Stimulated activated CD4-positive, alpha-beta T cell treated with anti-CD3 and anti-CD28 coated beads, TNF-alpha, amount 100 ng/mL, for 1 hour (primary cell): ENCODE measurements at places on chromosomes 5 and 9.
A peak's percentile ranks its signal among the peaks of the same experiment; 100 is the strongest.

DNA sequence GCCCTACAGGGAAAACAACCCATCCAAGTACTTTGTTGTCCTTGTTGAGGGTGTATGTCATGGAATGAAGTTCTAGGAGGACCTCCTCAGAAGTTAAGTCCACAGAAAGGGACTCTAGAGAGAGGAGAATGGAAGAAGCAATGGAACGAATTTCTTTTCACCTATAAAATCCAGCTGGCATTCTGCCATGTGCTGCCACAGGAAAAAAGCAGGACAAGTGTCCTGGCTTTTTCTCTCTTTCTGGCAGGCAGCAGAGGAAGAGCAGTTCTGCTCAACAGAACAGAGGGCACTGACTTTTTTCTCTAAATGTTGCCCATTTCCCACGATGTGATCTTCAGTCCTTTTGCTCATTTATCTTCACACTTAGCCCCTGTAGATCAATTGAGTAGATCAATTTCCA lies 240.8 kb downstream of the MCTP1 start:
- DNase-seq, result no peak

GRCh38 chr5:121009058-121009457 lies 545.0 kb downstream of the PRR16 start:
- DNase-seq, result no peak

DNA sequence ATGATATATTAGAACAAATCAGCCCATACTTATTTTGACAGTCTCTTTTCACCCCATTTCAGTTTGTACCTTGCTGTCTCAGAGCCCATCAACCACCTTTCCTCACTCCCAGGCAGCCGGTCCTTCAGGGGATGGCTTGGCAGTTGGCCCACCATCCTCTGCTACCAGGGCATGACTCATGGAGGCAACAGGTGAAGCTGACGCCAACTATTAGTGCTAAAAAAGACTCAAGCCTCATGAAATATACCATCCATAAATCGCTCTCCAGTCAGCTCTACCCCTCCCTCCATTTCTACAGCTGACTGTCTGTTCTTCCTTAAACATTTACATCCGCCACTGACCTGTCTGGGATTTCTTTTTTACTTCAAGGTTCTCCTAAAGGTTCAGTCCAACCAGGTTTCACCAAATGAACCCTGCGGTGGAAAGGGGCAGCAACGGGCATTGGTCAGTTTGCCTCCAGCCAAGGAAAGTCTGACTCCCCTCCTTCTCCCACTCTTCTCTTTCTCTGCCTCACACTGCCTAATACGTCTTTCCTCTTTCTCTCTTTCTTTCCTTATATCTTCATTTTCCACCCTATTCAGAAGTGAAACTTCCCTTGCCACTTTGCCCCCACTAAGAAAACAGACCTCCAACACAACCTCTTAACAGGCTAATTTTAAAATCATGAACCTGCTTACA lies 439.1 kb downstream of the RAB3C start:
- DNase-seq, result no peak

GRCh38 chr5:32551865-32552264 lies 33.5 kb upstream of the SUB1 start:
- no peak for DNase-seq

DNA sequence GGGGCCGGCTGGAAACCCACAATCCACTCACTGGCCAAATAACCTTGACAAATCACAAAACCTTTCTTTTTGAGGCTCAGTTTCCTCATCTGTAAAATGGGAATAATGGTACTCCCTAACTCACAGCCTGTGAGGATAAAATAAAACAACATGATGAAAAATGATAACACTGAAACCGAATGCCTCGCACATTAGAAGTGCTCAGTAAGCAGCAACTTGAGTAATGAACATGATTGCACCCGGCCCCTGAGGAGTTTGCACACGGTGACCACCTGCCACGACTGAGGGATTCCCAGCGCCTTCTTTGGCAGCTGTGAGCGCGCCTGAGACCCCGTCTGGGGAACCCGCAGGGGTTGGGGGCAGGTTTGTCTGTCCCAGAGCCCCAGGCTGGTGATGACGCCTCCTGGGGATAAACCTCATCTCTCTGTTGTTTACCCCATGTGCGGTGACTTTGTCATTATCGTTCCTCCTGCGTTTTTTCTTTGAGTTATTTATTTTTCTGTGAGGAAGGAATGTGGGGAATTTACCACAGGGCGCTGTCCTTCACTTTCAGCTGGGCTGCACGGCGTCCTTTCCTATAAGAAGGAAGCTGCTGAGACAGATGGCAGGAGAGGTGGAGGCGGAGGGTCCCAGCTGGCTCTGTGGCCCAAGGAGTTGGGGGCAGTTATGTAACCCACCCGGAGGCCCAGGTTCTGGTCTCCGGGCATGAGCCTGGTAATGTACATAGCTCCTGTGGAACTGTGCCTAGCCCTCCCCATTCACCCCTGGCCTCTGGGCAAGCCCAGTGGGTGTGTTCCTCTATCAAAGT lies 3.0 kb upstream of the SYNPO start:
- no peak for DNase-seq

GRCh38 chr5:157217289-157218024 lies 36.8 kb downstream of the ITK start:
- DNase-seq, result no peak

- no peak for DNase-seq
These were observed 114.9 kb downstream of the PDZD2 start for GRCh38 chr5:31753700-31754357.

- DNase-seq, result peak; percentile 44
These were observed 17.2 kb downstream of the SPTLC1 start for GRCh38 chr9:92097997-92098482.

DNA sequence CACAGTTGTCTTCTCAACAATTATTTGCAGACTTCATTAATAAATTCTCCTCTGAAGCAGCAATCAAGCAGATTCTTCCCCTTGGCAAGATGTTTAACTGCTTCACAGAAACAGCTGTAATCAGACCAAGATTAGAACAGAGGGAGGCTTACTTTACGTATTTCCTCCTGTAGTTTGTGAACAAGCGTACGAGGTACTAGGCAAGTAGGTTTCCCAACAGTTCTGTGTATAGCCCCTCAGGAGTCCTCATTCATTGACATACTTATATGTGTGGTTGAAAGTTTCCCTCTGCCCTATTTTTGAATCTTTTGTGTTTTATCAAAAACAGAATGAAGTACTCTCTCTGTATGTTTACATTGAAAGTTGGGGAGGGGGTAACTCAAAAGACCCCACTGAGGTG lies 128.0 kb downstream of the SPATA31D1 start:
- DNase-seq, result no peak

DNA sequence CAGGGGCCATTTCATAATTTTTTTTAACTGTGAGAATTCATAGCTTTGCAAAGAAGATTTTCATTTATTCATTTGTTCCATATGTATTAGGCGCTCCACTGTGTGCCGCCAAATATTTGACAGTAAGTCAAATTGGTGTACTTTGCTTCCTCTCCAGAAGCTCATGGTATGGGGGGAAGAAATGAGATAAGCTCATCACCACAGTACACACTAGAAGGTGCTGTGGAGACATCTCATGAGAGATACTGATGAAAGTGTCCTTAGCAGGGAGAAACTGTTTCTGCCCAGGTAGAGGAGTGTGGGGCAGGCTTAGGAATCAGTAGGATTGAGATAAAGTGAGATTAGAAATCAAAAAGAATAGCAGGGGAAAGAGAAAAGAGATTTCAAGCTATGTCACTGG lies 136.2 kb downstream of the CDH6 start:
- DNase-seq, result no peak

GRCh38 chr9:78438211-78438610 lies 141.3 kb downstream of the PSAT1 start:
- no peak for DNase-seq

DNA sequence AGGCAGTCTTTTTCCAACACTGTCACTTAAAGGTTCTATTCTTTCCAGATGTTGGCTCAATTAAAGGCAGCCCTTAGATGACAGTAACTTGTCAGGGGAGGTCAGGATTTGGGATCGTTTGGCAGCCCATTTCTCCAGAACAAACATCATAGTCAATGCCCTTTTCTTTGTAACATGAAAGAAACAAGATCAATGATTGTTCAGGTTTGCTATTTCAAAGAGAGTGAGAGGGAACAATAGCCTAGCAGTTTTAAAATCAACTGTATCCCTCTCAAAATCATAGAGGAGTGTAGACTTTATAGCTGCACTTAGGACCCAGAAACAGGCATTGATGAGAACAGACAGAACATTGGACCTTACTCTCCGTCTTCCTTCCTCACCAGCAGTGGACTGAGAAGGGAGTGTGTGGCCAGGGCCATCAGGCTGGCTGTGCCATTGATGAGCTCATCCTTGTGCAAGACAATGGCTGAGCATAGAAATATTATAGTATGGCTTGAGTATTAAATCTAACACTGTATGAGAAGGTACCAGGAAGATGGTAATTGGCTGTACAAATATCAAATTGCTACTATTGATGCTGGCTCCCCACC lies 130.0 kb downstream of the PIP5K1B start:
- DNase-seq, result no peak

DNA sequence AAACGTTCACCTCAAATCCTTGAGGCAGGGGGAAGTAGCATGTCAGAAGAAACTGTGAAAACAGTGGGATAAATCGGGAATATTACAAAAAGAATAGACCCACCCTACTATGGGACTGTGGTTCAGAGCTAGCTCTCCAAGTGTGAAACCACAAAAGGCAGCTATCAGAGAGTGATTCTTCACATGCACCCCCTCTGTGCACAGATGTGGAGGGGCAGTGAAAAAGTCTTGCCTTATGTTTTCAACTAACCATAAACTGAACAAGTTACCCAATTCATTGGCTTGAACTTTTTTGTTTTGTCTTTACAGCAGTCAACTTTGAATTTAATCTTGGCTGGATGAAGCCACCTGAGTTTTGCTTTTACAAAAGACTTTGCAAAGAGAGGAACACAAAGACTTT lies 98.8 kb upstream of the NR4A3 start:
- DNase-seq, result no peak

DNA sequence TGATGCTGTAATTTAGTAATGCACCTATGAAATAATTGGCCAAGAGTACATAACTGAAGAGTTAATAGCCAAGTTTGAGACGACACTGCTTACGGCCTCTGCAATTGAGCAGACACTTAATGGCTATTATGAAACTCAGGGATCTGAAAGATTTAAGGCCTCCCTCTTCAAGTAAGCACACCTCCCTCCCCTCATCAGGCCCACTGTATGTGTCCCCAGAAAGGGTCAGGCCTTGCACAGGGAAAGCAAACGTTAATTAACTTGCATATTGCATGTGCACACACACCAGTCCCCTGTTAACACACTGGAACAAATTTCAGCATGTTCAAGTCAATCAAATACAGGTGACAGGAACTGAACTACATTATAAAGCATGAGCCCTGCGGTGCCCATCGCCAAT lies 163.6 kb downstream of the SPOCK1 start:
- no peak for DNase-seq

DNA sequence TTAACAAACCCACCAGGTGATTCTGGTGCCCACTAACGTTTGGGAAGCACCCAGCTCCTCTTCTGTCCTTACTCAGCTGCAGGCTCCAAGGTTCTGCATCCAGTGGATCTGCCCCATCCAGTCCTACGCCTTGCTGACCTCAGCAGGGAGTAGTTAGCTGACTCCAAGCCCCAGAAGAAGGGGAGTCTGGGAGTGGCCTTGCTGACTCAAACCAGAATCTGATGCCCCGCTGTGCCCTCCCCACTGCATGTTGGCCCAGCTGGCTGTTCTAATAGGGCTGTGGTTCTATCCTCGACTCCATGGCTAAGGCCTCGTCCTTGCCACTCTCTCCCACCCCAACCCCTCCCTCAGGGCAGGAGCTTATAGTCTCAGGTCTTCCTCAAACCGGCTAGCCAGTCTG lies 136.3 kb downstream of the TTLL11 start:
- no peak for DNase-seq

- no peak for DNase-seq
These were observed 24.7 kb upstream of the LECT2 start for GRCh38 chr5:135979510-135979909.

- no peak for DNase-seq
These were observed 53.7 kb downstream of the TMOD1 start for GRCh38 chr9:97555164-97555563.

- DNase-seq, result no peak
These were observed 12.0 kb downstream of the IRX2 start for GRCh38 chr5:2739360-2740050.

DNA sequence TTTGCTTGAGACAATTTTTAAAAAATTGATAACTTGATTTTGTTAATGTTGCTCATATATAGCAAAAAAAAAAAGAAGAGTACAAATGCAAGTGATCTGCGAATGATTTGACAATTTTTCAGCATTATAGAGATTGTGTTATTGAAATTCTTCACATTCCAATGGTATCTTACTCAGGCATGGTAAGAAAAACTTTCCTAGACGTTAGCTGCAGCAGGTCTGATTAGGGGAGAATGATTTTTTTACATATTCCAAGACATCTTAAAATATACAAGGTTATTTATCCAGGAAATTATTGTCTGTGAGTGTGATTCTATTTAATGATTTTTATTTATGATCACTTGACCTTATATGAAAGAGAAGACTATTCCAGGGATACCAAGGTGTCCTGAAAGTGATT lies 361.9 kb downstream of the MAT2B start:
- no peak for DNase-seq

- no peak for DNase-seq
These were observed 35.7 kb downstream of the AK8 start for GRCh38 chr9:132842124-132843044.

DNA sequence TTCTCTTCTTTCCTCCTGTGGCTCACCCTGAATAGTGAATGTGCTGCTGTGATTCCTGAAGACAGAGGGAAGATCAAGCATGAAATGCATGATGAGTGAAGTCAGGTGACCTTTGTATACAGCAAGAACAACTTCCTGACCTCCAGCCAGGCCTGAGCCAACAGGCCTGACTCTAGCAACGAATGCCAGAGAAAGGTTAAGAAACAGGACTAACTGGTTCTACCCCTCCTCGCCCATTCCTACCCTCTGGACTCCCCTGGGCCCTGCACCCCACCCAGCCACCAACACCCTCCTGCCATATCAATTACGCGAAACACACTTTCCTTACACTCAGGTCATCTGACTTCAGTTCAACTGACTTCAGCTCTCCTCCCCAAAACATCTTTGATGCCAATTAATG lies 4.9 kb downstream of the SUSD1 start:
- DNase-seq, result no peak

- no peak for DNase-seq
These were observed 45.0 kb downstream of the TRIM36 start for GRCh38 chr5:115124741-115125140.

- no peak for DNase-seq
These were observed 98.2 kb downstream of the TAF11L14 start for GRCh38 chr5:17732351-17732923.

DNA sequence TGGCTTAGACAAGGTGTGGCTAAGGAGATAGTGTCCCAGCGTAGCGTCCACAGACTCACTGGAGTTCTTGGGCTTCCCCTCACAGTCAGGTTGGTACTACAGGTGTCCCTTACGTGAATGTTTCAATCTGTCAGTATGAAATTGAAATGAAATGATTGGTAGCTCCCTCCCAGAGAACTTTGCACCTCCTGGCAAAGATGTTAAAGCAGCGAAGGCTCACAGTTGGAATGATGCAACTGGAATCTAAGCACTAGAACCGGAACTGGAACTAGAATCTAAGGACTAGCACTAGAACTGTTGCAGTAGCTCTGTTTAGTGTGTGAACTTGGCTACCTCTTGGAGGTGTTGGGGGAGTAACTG lies 1.1 kb downstream of the SLC31A1 start:
- DNase-seq, result no peak
